Upper lobe of right lung (tissue), 1 donor: ENCODE measurements at places on chromosomes 6 and 20. TPM values are rescaled to one million over a fixed set of nuclear protein-coding genes. Genes with fewer than 3 reads are reported as not detected.

DNA sequence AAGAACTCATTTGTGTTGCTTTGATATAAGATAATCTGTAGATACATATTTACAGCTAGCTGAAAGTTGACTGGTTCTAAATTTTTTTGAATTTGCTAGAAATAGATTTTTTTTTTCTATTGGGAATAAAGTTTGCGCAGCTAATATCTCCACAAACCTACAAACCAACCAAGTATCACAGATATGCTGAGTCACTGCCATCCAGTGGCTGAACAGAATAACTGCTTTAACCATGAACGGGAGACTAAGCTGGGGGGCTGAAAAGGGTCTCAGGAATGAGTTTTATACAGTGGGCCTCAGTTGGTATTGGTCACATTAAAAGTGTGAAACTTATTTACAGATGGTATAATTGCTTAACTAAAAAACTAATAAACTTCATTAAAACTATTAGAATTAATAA is 326.7 kb upstream of the CNR1 start:
- H3K36me3 ChIP-seq: no peaks in the 10 kb centered on the region
- DNase-seq: no peak
- peaks cover 6% of the 10 kb centered on the region for H3K4me1 ChIP-seq

DNA sequence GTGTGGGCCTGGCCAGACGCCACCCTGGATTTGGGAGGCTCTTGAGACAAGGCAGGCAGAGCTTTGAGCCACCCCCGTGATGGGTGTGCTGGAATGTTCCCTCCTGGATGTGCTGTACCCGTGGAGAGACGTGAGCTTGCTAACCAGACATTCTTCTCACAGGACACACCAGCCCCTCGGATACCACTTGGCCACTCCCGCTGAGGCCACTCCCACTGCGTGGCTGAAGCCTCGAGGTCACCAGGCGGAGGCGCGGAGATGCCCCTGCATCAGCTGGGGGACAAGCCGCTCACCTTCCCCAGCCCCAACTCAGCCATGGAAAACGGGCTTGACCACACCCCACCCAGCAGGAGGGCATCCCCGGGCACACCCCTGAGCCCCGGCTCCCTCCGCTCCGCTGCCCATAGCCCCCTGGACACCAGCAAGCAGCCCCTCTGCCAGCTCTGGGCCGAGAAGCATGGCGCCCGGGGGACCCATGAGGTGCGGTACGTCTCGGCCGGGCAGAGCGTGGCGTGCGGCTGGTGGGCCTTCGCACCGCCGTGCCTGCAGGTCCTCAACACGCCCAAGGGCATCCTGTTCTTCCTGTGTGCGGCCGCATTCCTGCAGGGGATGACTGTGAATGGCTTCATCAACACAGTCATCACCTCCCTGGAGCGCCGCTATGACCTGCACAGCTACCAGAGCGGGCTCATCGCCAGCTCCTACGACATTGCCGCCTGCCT is 14.1 kb downstream of the SLCO4A1 start:
- no peak overlapping the region for H3K4me3 ChIP-seq
- no peaks in the 10 kb centered on the region for H3K36me3 ChIP-seq
- no peak for DNase-seq
- H3K27ac ChIP-seq: no peak overlapping the region
- H3K27me3 ChIP-seq: no peaks in the 10 kb centered on the region

TREML2 gene
- 0.61 TPM for total RNA-seq

MYCT1 gene
- 23.5 TPM for total RNA-seq

UBE2C gene
- 1.4 TPM for total RNA-seq

SRSF12 gene
- not detected for total RNA-seq

GRCh38 chr20:49186535-49187329 is 1.4 kb downstream of the STAU1 start:
- DNase-seq: peak; percentile 68
- peaks cover 36% of the 10 kb centered on the region for H3K4me1 ChIP-seq
- H3K27ac ChIP-seq: peak overlapping the region; percentile 82
